Body of pancreas (tissue), 4 donors: ENCODE measurements at places on chromosomes 11 and 22. TPM values are rescaled to one million over a fixed set of nuclear protein-coding genes. Genes with fewer than 3 reads are reported as not detected.

- H3K27me3 ChIP-seq: no peaks in the 10 kb centered on the region
- H3K36me3 ChIP-seq: no peaks in the 10 kb centered on the region
- DNase-seq: no peak
These were observed 4.1 kb downstream of the TRABD start for GRCh38 chr22:50189849-50190181.

GRCh38 chr22:21567456-21568346 is at the start of gene UBE2L3:
Gene UBE2L3, plus strand, starts transcription at chr22:21567714. Its CDS starts 31 bp downstream, at chr22:21567745.
- no peaks in the 10 kb centered on the region for H3K36me3 ChIP-seq
- DNase-seq: peak; percentile 80
- H3K27ac ChIP-seq: peak within 1 kb of the TSS; percentile 87
- H3K4me1 ChIP-seq: peaks cover 56% of the 10 kb centered on the region

GRCh38 chr11:133825666-133826065 is 19.6 kb downstream of the SPATA19 start:
- H3K4me3 ChIP-seq: no peak overlapping the region
- no peak overlapping the region for H3K27ac ChIP-seq
- H3K36me3 ChIP-seq: no peaks in the 10 kb centered on the region

DNA sequence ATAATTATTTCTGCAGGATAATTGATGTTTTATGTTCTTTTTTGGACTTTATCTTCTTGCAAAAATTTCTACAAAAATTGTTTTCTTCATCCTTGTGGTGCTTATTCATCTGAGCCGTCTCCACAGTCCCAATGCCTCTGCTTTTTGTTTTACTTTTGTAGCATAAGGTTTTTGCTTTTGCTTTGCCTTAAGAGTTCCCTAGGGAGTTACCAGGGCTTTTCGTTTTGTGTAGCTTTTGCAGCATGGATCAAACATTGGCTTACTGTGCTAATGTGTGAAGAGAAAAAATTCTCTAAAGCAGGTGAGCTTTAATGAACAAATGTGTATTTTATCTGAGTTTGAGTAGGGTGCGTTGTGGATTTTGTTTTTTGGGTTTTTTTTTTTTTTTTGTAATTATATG is 11.8 kb downstream of the XBP1 start:
- H3K36me3 ChIP-seq: peaks cover 10% of the 10 kb centered on the region
- no peak overlapping the region for H3K27ac ChIP-seq
- H3K4me3 ChIP-seq: no peak overlapping the region

DNA sequence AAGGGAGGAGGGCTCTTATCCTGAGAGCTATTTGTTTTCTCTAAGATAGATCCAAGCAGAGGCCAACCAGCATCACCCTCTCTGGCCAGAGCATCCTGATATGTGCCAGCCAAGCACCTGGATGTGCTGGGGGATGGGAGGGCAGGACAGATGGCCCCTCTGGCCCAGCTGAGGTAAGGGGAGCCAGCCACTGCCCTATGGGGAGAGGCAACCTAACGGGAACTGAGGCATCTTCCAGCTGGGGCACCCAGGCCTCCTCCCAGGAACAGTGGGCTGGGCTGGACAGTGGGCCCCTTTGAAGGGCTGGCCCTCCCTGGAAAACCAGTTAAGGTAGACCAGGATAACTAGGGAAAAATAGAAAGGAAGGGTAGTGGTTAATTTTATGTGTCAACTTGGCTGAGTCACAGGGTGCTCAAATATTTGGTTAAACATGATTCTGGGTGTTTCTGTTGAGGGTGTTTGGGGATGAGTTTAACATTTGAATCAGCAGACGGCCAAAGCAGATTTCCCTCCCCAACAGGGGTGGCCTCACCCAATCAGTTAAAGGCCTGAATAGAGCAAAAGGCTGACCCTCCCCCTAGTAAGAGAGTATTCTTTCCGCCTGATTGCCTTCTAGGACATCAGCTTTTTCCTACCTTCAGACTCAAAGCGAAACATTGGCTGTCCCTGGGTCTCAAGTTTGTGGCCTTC is 595.1 kb downstream of the BUD13 start:
- H3K4me1 ChIP-seq: no peaks in the 10 kb centered on the region
- no peak for DNase-seq
- no peak overlapping the region for H3K4me3 ChIP-seq
- H3K36me3 ChIP-seq: no peaks in the 10 kb centered on the region
- H3K27ac ChIP-seq: no peak overlapping the region

- H3K4me1 ChIP-seq: peaks cover 8% of the 10 kb centered on the region
- no peak overlapping the region for H3K27ac ChIP-seq
- no peak for DNase-seq
- H3K4me3 ChIP-seq: no peak overlapping the region
- no peaks in the 10 kb centered on the region for H3K27me3 ChIP-seq
These were observed 393.1 kb downstream of the SOX6 start for GRCh38 chr11:15963266-15963665.

DNA sequence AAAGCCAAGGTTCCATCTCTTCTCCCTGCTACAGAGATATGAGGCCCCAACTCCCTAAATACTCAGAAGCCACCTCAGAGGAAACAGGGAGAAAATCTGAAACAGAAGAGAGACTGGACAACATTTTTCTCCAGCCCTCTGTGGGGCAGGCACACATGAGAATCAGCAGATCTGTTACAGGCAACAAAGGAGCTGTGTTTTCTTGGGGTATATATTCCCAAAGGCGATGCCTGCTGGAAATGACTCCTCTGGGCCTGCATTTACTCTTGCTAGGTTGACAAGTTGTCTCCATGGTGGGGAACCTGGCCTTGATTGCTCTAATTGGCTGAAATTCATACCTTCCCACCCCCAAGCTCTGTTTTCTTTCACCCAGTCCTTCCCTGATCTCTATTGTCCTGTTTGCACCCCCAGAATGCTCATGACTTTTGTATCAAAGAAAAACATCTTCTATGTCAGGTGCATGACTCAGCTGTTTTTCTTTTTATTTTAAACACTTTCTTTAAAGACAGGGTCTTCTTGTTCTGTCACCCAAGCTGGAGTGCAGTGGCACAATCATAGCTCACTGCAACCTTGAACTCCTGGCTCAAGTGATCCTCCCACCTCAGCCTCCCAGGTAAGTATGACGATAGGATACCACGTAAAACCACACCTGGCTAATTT is 23.5 kb upstream of the P2RY6 start:
- H3K4me1 ChIP-seq: no peaks in the 10 kb centered on the region
- no peaks in the 10 kb centered on the region for H3K27me3 ChIP-seq
- DNase-seq: no peak
- H3K27ac ChIP-seq: no peak overlapping the region

GRCh38 chr22:48740731-48741405 is 1086.8 kb downstream of the BRD1 start:
- no peaks in the 10 kb centered on the region for H3K36me3 ChIP-seq
- H3K4me3 ChIP-seq: no peak overlapping the region
- no peak overlapping the region for H3K27ac ChIP-seq
- no peaks in the 10 kb centered on the region for H3K4me1 ChIP-seq
- no peaks in the 10 kb centered on the region for H3K27me3 ChIP-seq
- no peak for DNase-seq

DNA sequence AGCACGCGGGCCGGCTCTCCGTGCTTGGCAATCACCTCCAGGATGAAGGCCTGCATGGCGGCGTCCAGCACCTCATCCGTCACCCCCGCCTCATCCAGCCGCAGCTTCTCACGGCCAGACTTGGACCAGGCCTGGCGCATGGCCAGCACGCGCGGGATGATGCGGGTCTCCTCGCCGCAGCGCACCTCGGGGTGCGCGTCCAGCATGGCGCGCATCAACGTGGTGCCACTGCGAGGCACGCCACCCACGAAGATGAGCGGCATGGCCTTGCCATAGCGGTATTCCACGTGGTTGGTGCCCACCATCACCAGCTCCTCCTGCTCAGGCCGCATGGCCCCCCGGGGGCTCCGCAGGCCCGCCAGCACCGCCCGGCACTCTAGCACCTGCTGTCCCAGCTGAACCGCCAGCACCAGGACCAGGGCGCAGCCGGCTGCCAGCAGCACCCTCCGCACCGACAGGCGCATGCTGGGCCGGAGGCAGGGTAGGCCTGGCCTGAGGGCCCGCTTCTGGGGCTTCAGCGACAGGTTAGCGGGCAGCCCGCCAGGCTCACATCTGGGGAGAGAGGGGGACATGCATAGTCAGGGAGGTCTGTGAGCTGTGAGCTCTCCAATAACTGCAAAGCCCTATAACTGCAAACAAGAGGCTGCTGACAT is 29.0 kb upstream of the TFIP11 start:
- peaks cover 49% of the 10 kb centered on the region for H3K4me1 ChIP-seq
- H3K27ac ChIP-seq: no peak overlapping the region
- H3K4me3 ChIP-seq: no peak overlapping the region
- DNase-seq: no peak
- H3K36me3 ChIP-seq: peaks cover 4% of the 10 kb centered on the region
- no peaks in the 10 kb centered on the region for H3K27me3 ChIP-seq

- no peak overlapping the region for H3K4me3 ChIP-seq
- no peaks in the 10 kb centered on the region for H3K36me3 ChIP-seq
- peak overlapping the region; percentile 31 for H3K27ac ChIP-seq
- no peaks in the 10 kb centered on the region for H3K27me3 ChIP-seq
- peak; percentile 81 for DNase-seq
These were observed 27.1 kb downstream of the ARAP1 start for GRCh38 chr11:72724851-72725723.

DNA sequence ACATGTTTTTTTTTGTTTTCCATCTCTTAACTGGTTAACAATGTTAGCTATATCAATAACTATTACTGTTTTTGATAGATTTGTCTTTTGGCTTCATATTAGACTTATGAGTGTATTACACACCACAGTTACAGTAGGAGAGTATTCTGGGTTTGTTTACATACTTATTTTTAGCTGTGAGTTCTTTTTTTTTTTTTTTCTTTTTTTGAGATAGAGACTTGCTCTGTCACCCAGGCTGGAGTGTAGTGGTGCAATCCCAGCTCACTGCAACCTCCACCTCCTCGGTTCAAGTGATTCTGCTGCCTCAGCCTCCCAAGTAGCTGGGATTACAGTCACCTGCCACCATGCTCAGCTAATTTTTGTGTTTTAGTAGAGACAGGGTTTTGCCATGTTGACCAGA is 28.0 kb downstream of the CNTF start:
- no peak for DNase-seq
- H3K27me3 ChIP-seq: no peaks in the 10 kb centered on the region
- H3K27ac ChIP-seq: no peak overlapping the region
- no peak overlapping the region for H3K4me3 ChIP-seq
- H3K4me1 ChIP-seq: peaks cover 19% of the 10 kb centered on the region

DNA sequence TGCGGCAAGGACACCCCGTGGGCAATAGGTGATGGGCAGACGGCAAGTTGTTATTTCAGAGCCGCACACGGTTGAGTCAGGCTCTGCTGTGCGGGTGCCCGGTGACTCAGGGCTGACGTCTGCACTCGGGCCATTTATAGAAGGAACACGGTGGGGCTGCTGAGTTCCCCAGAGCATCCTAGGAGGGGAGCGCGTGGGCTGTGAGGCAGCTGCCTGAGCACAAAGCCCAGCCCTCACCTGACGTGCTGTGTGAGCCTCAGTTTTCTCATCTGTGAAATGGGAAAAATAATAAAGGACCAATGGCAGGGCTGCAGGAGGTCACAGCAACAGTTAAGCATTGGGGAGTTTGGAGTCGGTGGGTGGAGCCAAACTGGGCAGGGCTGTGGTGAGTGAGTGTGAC is 11.3 kb upstream of the RHOD start:
- no peaks in the 10 kb centered on the region for H3K27me3 ChIP-seq
- no peaks in the 10 kb centered on the region for H3K4me1 ChIP-seq
- no peak for DNase-seq
- H3K4me3 ChIP-seq: no peak overlapping the region
- no peak overlapping the region for H3K27ac ChIP-seq
- no peaks in the 10 kb centered on the region for H3K36me3 ChIP-seq

GRCh38 chr11:2564008-2564530 is 119.3 kb downstream of the KCNQ1 start:
- H3K36me3 ChIP-seq: no peaks in the 10 kb centered on the region
- H3K4me3 ChIP-seq: no peak overlapping the region
- DNase-seq: no peak
- H3K27ac ChIP-seq: peak overlapping the region; percentile 73

DNA sequence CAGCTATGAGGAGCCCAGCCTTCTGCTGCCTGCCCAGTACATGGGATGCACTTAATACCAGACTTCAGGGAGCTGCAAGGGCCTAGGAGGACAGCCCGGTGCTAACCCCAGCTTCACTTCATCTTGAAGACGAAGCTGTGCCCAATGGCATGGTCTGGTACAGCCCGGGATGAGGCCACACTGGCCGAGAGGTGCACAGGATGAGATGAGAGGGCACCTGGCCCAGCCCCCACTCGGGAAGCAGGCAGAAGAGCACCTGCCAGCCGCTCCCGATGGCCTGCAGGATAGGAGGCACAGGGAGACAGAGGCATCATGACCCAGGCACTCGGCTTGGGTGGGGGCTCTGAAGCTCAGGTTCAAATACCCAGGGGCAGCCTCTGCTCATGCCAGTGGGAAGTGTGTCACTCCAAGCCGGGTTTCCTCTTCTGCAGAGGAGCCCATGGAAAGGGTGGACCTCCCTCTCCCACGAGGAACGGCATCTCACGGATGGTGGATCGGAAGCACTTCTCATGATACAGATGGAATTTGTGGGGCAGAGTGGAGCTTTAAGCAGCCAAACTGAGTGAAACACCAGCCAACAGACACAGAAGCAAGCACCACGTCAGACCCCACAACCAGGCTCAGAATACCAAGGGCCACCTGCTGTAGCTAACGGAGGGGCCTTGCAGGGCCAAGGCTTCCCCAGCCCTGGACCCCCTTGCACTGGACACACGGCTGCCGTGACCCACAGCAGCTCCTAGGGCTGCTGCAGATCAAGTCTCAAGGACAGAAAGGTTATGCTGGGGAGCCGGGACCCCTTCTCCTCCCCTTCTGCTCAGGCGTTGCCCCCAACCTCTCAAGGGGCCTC is 875.2 kb downstream of the BRD1 start:
- H3K27me3 ChIP-seq: no peaks in the 10 kb centered on the region
- no peak for DNase-seq
- H3K36me3 ChIP-seq: no peaks in the 10 kb centered on the region

- H3K27ac ChIP-seq: no peak overlapping the region
- H3K4me1 ChIP-seq: peaks cover 27% of the 10 kb centered on the region
- H3K4me3 ChIP-seq: no peak overlapping the region
- H3K36me3 ChIP-seq: no peaks in the 10 kb centered on the region
These were observed 15.9 kb upstream of the GLYATL1 start for GRCh38 chr11:58923300-58923788.

- no peak overlapping the region for H3K27ac ChIP-seq
- no peak for DNase-seq
- no peaks in the 10 kb centered on the region for H3K27me3 ChIP-seq
- no peaks in the 10 kb centered on the region for H3K36me3 ChIP-seq
- peaks cover 39% of the 10 kb centered on the region for H3K4me1 ChIP-seq
These were observed 15.3 kb upstream of the CDC42BPG start for GRCh38 chr11:64859542-64860414.

DNA sequence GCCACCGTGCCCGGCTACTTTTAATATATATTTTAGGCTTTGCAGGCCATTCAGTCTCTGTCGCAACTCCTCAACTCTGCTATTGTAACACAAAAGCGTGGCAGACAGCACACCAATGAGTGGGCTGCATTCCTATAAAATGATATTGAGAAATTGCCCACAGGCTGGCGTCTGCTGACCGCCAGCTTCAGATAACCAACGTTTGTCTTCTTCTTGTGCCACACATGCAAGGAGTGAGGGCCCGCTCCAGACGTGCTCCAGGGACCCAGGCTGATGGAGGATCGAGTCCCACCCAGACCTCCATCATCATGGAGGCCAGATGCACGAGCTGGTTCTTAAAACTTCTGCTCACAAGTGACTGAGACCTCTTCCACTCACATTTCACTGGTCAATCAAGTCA is 35.4 kb upstream of the LINC01488 start:
- H3K27ac ChIP-seq: no peak overlapping the region
- no peak for DNase-seq
- no peaks in the 10 kb centered on the region for H3K36me3 ChIP-seq
- H3K27me3 ChIP-seq: no peaks in the 10 kb centered on the region
- H3K4me3 ChIP-seq: no peak overlapping the region
- H3K4me1 ChIP-seq: peaks cover 40% of the 10 kb centered on the region

The PRG3 gene
- not detected for total RNA-seq

The ACTN3 gene
- not detected for total RNA-seq

The ELFN2 gene
- total RNA-seq: 1.6 TPM
